ENCODE measurements at places on chromosomes 2 and 18.
A peak's percentile ranks its signal among the peaks of the same experiment; 100 is the strongest.

DNA sequence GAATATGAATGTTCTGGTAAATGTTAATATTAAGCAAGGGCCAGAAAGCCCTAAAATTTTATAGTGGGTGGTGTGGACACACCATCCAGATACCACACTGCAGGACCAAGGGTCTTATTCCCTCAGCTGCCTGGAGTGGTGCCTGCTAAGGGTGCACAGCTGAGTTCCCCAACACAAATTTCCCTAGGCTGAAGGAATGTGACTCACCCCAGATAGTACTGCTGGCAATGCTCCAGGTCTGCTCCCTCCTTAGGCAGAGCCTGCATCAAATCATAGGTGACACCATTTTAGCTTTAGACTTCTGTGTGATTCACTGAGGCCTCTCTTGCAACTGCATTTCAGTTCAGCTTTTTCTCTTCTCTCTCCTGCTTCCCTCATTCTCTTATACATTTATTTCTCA lies 321.1 kb downstream of the SATB2 start:
- peak; percentile 85 for DNase-seq

DNA sequence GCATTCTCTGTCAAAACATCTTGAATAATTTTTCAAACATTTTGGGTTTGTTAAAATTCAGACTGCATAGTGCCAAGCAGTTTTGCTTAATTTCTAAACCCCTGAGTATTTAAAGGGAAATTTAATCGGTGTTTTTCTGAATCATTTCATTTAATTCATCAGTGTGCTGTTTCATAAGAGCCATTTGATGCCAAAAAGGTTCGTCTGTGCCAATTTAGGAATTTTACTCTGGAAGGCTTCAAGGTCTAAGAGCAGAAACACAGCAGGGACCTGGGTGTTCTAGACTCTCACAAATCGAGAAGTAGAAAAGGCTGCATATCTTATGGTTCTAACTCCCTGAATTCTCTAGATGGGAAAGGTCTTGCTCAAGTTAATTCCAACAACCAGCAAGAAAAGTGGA lies 311.9 kb upstream of the NT5C1B start:
- DNase-seq = no peak

DNA sequence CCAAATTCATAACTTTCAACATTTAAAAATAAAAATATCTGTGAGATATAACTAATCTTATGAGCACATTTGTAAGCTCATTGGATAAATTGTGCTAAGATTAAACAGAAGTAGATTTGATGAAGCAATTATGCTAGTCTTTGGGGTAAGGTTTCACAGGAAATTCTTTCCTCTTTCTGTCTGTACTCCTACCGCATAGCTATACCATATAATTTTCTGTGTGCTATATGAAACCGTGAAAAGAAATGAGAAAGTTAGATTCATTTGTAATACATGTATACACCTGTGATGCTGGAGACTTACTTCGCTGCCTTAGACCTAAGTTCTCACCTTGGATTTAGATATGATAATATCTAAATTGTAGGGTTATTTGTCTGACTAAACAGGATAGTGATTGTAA lies 184.7 kb downstream of the PPP1R1C start:
- no peak for DNase-seq

DNA sequence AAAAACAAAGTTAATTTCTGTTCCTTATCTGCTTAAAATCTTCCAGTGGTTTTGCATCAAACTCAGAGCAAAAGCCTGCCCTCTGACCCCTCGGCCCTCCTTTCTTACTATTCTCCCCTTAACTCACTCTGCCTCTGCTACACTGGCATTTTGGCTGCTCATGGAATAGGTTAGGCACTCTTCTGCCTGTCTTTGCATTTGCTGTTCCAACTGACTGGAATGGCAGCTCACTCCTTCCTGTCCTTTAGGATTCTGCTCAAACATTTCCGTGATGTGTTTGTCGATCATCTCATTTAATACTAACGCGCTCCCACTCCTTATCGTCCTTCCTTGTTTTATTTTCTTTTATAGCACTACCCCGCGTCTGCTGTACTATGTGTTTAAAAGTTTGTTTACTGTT lies 815 bp downstream of the CEBPZ start:
- peak; percentile 30 for DNase-seq

- no peak for DNase-seq
Observed at GRCh38 chr2:167386694-167387093, 498.4 kb downstream of the XIRP2 start.

GRCh38 chr18:77910347-77910746 lies 660.7 kb downstream of the GALR1 start:
- DNase-seq = no peak
